ENCODE measurements at places on chromosomes 7 and 10. TPM values are rescaled to one million over a fixed set of nuclear protein-coding genes. Genes with fewer than 3 reads are reported as not detected.

GRCh38 chr7:44222776-44223261 lies 22.0 kb downstream of the YKT6 start:
- no peak for DNase-seq

DNA sequence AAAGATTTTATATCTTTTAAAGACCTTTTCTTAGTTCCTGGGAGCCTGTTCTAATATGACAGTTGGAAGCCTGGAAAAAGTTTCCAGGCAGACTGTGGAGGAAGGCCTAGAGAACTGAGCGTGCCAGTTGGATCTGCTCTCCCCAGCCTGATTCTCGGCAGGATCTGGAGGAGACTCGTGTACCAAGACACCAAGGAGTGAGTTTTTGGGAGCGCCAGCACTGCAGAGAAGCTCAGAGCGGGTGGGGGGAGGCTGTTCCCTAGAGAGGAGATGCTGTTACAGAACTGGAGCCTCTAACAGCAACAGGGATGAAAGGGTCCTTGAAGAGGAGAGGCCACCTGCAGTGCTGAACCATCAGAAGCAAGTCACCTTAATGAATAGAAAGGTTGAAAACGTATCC lies 52.9 kb downstream of the LYZL2 start:
- no peak for DNase-seq

DNA sequence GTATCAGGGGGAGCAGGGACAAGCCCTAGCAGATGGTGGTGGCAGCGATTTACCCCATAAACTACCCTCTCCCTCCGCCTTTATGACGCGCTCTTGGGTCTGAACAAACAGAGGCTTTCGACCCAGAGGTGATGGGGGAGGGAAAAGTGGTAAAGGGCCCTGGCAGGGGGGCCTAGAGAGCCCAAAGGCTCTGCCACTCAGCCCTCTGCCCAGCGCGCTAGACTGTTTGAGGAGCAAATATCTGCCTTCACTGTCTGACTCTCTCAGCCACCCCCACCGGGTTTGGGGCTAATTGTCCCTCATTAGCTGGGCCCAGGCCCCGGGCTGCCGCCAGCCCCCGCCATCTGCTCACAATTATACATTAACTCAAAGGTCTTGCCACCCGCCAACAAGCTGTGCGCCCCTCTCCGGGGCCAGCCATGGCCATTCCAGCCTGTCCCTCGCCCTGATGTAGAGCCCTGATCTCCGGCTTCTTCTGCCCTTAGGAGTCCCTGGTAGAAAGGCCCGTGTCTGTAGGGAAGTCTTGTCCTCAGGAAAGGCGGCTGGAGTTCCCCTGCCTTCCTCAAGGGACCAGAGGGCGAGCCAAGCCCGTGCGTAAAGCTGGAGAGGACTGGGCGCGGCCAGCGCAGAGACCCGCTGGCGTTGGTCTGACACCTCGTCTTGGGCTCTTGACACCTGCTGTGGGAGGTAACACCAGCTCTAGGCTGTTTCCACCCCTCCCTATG lies 1.9 kb upstream of the PAX4 start:
- DNase-seq: no peak

DNA sequence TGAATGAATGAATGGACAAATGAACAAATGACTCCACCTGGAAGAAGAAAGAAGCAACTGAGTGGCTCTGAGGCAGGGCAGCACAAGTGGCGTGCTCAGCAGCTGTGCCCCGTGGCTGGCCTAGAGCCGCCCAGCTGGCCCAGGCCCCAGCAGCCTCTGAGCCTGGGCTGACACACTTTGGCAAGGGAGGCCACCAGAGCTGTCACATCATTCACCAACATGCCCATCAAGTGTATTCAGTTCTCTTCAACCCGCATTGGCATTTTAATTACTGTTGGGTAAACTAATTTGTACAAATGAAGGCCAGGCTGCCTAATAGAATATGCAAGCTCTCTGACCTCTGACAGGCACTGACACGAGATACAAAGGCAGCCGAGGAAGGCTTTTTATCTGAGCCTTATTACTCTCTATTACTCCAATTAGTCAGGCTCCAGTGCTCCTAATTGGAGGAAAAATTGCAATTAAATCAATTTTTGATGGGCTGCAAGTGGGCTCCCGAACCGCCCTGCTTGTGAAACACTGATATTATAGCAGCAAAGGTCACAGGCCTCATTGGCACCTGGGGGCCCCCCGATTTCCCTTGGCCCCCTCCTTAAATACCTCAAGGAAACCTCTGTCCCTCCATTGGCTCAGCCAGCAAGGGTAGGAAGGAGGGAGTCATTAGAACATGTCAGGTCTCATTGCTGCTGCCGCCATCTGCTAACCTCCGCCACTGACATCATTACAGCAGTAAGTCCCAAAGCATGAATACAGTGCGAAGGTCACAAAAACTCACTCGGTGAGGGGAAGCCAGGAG lies 41.9 kb downstream of the DPCD start:
- DNase-seq: no peak

Gene GIMAP6
- not detected for total RNA-seq

Gene GJD4
- total RNA-seq: not detected
